Fibroblast of villous mesenchyme (primary cell): ENCODE measurements at places on chromosomes 3 and 15. TPM values are rescaled to one million over a fixed set of nuclear protein-coding genes. Genes with fewer than 3 reads are reported as not detected.

Gene HYAL3
- total RNA-seq = 2.3 and 6.5 TPM in 2 replicates

Gene PLSCR1
- 32.2 and 34.5 TPM in 2 replicates for total RNA-seq

Gene CTNNB1
- total RNA-seq = 759 and 921 TPM in 2 replicates

Gene LRRC49
- 10.3 and 14.2 TPM in 2 replicates for total RNA-seq

Gene PPM1L
- 0.86 and 0.97 TPM in 2 replicates for total RNA-seq

Gene SCN11A
- under 0.01 TPM in 2 replicates for total RNA-seq

Gene TTLL13
- total RNA-seq = under 0.01 and 0.32 TPM in 2 replicates

Gene KIF7
- total RNA-seq = 12.2 and 13.4 TPM in 2 replicates

Gene CD96
- 0.32 TPM in 1 of 2 replicates, not detected in the other for total RNA-seq

Gene LRRC2
- 2.2 and 5.2 TPM in 2 replicates for total RNA-seq

Gene RTP3
- 0.43 TPM in 1 of 2 replicates, not detected in the other for total RNA-seq

Gene PIK3CA
- total RNA-seq = 20.0 and 30.2 TPM in 2 replicates

Gene AP4E1
- 16.4 and 26.3 TPM in 2 replicates for total RNA-seq

Gene MEX3B
- 3.9 and 6.4 TPM in 2 replicates for total RNA-seq

Gene ZKSCAN7
- 5.8 and 6.0 TPM in 2 replicates for total RNA-seq

Gene AZI2
- total RNA-seq = 76.0 and 102 TPM in 2 replicates

Gene LSMEM2
- total RNA-seq = not detected in 2 replicates

Gene TYRO3
- total RNA-seq = 13.8 and 14.5 TPM in 2 replicates

Gene EXD1
- total RNA-seq = under 0.01 TPM in 1 of 2 replicates, not detected in the other

Gene PLAAT1
- not detected in 2 replicates for total RNA-seq

Gene TNNC1
- 0.64 and 1.3 TPM in 2 replicates for total RNA-seq

Gene GOLGA8J
- not detected in 2 replicates for total RNA-seq

Gene HMCES
- total RNA-seq = 18.0 and 29.4 TPM in 2 replicates

Gene DUOX1
- not detected in 2 replicates for total RNA-seq

Gene UQCRC1
- 405 and 418 TPM in 2 replicates for total RNA-seq

Gene ZNF621
- total RNA-seq = 18.0 and 19.0 TPM in 2 replicates

Gene ITGB5
- total RNA-seq = 229 and 231 TPM in 2 replicates

Gene CCR2
- total RNA-seq = not detected in 2 replicates

Gene PROK2
- total RNA-seq = not detected in 2 replicates
